WTC11 (cell line): ENCODE measurements at places on chromosomes 6 and 20. TPM values are rescaled to one million over a fixed set of nuclear protein-coding genes. Genes with fewer than 3 reads are reported as not detected.

The CSTF1 gene
- 53.9 to 58.5 TPM (median 54.2 TPM) in 3 replicates for total RNA-seq

The SEL1L2 gene
- 0.37 TPM in 1 of 3 replicates, not detected in the others for total RNA-seq

The MICAL1 gene
- 51.6 to 57.4 TPM (median 52.2 TPM) in 3 replicates for total RNA-seq

- no peak overlapping the region for H3K4me3 ChIP-seq
- peaks cover 22% of the 10 kb centered on the region for H3K4me1 ChIP-seq
- H3K27ac ChIP-seq = no peak overlapping the region
- H3K36me3 ChIP-seq = no peaks in the 10 kb centered on the region
Measured at GRCh38 chr6:113774127-113774825, 82.9 kb upstream of the MARCKS start.

- peaks cover 13% of the 10 kb centered on the region for H3K4me1 ChIP-seq
- no peak overlapping the region for H3K27ac ChIP-seq
- H3K27me3 ChIP-seq = no peaks in the 10 kb centered on the region
- H3K36me3 ChIP-seq = no peaks in the 10 kb centered on the region
Measured at GRCh38 chr6:133317704-133318103, 76.5 kb downstream of the EYA4 start.

- peak; percentile 52 for DNase-seq
- peak overlapping the region; percentile 91 for H3K27ac ChIP-seq
- peaks cover 50% of the 10 kb centered on the region for H3K4me1 ChIP-seq
- peaks cover 6% of the 10 kb centered on the region for H3K27me3 ChIP-seq
Measured at GRCh38 chr20:63032861-63033793, 26.4 kb upstream of the BHLHE23 start.

GRCh38 chr6:153872946-153873345 lies 166.1 kb upstream of the OPRM1 start:
- no peak overlapping the region for H3K27ac ChIP-seq
- H3K4me1 ChIP-seq = no peaks in the 10 kb centered on the region
- H3K36me3 ChIP-seq = peaks cover 12% of the 10 kb centered on the region
- H3K4me3 ChIP-seq = no peak overlapping the region
- no peak for DNase-seq
- no peaks in the 10 kb centered on the region for H3K27me3 ChIP-seq

DNA sequence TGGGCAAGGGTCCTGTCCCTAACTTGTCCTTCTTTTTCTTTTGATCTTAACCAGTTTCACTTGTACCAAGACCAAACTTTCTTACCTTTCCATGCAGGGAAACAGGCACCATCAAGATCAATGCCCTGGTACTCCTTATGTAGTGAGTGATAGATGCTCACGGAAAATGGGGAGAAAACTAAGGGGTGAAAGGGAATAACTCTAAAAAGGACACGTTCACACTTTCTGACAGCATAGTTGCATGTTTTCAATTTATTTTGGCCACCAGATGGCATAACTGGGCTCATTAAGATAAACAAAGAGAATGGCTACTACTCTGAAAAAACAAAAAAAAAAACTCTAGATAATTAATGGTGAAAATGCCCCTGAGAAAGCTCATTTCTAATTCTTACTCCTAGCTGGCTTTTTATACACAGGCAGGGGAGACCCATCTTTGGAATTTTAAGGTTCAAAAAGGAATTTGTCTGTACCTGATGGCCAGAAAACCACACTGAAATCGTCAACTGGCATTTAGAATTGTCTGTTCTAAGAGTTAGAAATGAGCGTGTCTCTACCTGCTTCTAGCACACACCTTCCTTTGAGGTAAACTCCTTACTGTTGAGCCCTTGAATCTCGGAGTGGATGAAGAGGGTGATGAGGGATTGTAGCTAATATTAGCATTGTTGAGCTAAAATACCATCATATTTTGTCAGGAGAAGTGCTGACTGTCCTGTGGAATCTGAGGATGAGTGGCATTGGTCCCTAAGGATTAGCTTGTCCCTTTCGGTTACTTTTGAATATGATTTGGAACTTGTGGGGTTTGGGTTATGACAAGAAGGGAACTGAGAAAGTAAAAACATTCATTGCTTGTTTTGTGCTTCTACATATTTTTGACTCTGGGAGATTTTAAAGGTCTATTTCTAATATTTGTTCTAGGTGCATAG lies 62.2 kb upstream of the DDR1 start:
- DNase-seq = no peak
- H3K36me3 ChIP-seq = no peaks in the 10 kb centered on the region
- peaks cover 30% of the 10 kb centered on the region for H3K4me1 ChIP-seq
